ENCODE measurements at places on chromosomes 12 and 14.

DNA sequence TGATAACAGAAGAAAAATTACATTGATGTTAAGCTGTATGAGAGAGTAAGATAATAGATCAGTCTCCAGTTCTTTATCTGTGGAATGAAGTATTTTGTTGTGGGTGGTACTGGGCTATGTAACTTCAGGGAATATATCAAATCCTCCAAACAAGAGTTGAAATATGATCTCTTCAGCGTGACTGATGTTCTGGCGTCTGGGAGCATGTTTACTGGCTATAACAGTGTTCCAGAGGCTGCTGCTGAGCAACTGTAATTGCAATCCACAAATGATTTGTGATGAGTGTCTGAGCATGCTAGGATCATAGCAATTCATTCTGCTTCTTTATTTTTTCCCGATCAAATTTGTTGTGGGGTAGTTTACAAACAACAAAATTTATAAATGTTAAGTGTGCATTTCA lies 18.6 kb upstream of the CCDC198 start:
- no peak for ATAC-seq

- no peak for ATAC-seq
Observed at GRCh38 chr14:95353007-95353406, 33.3 kb upstream of the CLMN start.

DNA sequence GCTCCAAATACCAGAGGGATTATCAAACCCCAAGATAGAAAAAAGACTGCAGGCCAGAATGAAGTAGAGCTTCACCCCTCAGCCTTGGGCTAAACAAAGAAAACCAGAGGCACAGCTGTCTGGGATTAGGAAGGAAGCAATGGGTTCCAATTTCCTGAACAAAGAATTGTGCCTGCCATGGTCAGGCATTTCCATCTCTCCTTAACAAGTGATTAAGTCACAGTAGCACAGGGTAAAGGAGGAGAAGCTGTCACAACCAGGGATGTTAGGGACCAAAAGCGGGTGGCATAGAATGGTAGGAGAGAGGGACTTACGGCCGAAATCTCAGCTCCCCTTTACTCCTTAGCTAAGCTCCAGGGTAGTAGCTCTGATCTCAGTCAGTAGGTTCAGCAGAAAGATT lies 33.9 kb downstream of the SPTLC2 start:
- no peak for ATAC-seq

- no peak for ATAC-seq
Observed at GRCh38 chr12:78085542-78086182, 255.0 kb downstream of the NAV3 start.

DNA sequence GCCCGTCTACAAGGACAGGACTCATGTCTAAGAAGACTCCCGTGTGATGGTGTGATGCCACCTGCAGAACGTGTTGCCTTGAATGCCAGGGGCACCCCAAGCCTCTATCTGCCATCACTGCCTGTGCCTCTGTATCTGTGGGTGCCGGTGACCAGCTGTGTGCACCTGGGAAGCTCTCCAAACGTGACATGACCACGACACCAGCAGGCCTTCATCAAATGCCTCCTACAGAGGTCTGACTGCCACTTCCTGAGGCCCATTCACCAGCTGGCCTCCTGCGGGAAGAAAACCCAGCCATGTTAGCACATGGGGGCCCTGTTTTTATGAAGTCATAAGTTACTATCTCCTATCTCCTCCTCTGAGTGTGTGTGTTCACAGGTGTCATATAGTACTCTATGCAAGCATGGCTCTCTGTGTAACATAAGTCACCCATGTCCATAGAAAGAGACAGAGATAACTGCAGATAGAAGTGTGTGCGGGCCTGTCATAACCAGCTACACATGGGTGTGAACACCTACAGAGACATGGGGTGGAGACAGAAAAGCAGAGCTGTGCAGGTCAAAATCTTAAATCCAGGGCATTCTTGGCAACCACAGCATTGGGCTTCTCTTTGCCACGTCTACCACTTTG lies 18.3 kb upstream of the SERPINA4 start:
- ATAC-seq: peak; percentile 70

DNA sequence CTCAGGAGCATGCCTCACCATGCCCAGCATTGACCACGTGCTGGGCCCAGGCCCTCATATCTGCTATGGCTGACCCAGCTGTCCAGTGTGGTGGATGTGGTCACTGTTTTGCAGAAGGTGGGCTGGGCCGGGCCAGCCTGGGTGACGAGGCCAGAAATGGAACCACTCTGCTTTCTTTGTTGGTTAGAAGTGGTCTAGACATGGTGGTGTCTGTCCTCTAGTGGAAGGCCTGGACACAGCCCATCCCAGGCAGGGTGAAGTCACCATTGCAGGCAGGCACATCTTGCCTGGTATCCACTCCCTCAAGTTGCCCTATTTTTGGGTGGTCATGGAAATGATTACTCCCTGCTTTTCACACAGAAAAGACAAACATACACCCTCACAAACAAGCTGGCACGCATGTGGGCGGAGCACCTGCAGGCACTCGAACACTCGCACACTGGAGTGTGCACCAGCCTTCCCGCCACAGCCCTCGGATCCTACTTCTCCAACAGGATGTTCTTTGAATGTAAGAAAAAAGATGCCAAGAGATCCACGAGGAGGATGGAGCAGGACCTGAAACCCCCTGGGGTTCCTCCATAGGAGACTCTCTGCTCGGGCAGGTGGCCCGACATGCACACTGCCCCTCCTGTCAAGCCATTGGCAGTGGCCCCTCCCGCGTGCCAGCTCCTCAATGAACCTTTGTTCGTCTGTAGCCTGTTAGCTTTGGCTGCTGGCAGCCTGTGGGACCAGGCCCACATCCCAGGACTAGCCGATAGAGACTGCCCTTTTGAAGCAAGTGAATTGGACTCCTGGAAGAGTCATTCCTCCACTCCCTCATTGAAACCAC lies 38.4 kb downstream of the MLXIP start:
- peak; percentile 22 for ATAC-seq

- peak; percentile 74 for ATAC-seq
Observed at GRCh38 chr12:121949648-121950397, 31.4 kb downstream of the CFAP251 start.

Data from esophagus mucosa (tissue), 1 donor.